Neural progenitor cell (in vitro differentiated cells): ENCODE measurements at places on chromosomes 16 and 17.

DNA sequence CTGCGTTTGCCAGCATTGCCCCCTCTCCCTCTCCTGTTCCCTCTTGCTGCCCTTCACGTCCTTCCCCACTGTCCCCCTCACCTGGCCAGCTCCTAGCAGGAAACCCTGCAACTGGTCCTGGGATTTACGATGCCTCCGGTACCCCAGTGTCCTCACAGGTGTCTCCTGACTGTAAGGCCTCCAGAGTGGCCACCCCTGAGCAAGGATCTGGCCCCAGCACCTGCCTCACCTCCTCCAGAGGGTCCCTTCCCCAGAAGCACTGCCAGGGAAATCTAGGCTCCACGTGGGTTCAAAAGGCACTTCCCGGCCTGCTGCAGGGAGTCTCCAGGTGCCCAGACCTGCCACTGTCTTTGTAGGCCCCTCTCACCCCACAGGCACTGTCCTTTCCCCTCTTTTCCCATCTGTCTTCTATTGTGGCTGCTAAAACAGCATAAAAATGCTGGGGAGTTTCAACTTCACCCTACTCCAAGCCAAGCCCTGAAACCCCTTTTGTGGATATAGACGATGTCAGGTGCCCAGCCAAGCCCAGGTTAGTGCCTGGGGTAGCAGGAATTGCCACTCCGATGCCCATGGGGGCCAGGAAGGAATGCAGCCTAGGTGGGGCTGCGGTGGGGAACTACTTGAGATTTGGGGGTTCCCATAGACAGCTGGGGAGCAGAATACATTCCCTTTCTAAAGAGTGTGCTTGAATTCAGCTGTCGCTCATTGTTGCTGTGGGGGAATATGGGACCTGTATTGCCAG lies 25.7 kb downstream of the RAB11FIP4 start:
- H3K27ac ChIP-seq, result no peak overlapping the region
- H3K4me1 ChIP-seq, result peaks cover 55% of the 10 kb centered on the region
- DNase-seq, result no peak

DNA sequence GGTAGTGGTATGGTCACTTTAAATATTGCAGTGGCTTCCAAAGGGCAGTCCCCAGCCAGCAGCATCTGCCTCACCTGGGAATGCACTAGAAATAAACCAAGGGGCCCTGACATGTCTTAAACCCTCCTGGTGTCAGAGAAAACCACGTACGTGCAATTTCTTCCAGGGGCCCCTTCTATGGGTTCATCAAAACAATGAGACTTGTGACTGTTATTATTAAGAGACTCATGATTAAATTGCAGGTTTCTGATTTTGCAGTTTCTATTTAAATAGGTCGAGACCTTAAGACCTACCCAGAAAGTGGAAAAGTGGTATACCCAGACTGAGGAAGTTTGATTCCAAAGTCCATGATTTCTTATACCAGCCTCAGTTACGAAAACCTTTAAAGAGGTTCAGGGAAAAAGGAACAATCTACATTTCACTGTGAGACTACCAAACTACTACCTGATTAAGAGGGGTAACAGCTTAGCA lies 746 bp upstream of the POLG2 start:
- no peak for DNase-seq
- H3K4me1 ChIP-seq, result peaks cover 10% of the 10 kb centered on the region
- H3K27ac ChIP-seq, result peak overlapping the region; percentile 91
- H3K4me3 ChIP-seq, result peak overlapping the region; percentile 77
- no peaks in the 10 kb centered on the region for H3K27me3 ChIP-seq

GRCh38 chr17:44738214-44738906 lies 20.4 kb upstream of the ADAM11 start:
- H3K27ac ChIP-seq, result no peak overlapping the region
- H3K4me3 ChIP-seq, result no peak overlapping the region
- H3K36me3 ChIP-seq, result no peaks in the 10 kb centered on the region
- no peaks in the 10 kb centered on the region for H3K27me3 ChIP-seq
- H3K4me1 ChIP-seq, result no peaks in the 10 kb centered on the region

- H3K4me3 ChIP-seq, result no peak overlapping the region
- DNase-seq, result no peak
- no peaks in the 10 kb centered on the region for H3K36me3 ChIP-seq
- H3K27ac ChIP-seq, result no peak overlapping the region
These were observed 177.1 kb upstream of the ELAC2 start for GRCh38 chr17:13194887-13195286.

DNA sequence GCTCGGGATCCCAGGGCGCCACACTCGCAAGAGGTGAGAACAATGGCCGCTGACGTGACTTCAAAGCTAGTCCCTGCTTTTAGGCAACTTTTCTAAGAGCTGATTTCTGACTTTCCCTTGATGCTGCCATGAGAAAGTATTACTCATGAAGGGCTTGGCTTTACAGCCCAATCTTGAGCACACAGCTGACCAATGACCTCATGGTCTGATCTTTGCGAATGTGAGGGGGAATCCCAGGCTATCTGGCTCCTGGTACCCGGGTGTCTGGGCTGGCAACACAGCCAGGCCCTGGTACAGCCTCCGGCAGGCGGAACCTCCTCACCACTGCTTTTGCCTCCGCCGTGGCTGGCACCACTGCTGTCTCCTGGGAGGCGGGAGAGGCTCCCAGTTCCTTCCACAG lies 17.5 kb downstream of the NDUFAF8 start:
- no peak overlapping the region for H3K4me3 ChIP-seq
- no peaks in the 10 kb centered on the region for H3K36me3 ChIP-seq
- no peaks in the 10 kb centered on the region for H3K27me3 ChIP-seq
- DNase-seq, result no peak

DNA sequence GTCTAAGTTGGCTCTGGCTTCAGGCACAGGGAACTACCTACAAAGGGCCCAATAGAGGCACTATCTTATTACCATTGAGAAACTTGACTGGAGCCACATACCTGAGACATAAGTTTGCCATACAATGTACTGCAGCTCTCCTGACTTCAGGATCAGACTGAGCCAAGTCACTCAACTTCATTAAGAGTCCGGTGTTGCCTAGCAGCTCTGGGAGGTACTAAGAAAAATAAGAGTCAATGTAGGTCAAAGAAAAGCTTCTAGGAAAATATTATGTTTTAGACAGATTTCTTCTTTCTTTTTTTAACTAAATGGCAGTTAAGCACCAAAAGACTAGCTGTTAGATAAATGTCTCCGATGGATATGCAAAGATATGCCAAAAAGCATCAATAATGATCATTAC lies 5.7 kb downstream of the HEATR6 start:
- H3K27ac ChIP-seq, result no peak overlapping the region
- H3K36me3 ChIP-seq, result peaks cover 31% of the 10 kb centered on the region
- no peak overlapping the region for H3K4me3 ChIP-seq
- no peak for DNase-seq
- H3K4me1 ChIP-seq, result peaks cover 12% of the 10 kb centered on the region

DNA sequence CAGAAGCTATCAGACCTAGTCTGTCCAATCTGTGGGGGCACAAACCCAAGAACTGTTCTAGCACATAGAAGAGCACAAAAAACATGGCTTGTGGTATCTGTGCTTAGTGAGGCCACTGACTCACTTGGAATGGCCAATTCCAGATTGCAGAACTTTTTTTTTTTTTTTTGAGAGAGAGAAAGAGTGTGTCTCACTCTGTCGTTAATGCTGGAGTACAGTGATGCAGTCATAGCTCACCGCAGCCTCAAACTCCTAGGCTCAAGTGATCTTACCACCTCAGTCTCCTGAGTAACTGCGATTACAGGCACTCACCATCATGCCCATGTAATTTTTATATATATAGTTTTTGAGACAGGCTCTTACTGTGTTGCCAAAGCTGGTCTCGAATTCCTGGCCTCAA lies 77.2 kb upstream of the CLEC3A start:
- no peak for DNase-seq
- no peak overlapping the region for H3K4me3 ChIP-seq
- H3K27me3 ChIP-seq, result no peaks in the 10 kb centered on the region
- no peaks in the 10 kb centered on the region for H3K36me3 ChIP-seq
